Stimulated activated CD4-positive, alpha-beta T cell treated with anti-CD3 and anti-CD28 coated beads, Interleukin-4, amount 100 ng/mL, for 4 hours (primary cell): ENCODE measurements at places on chromosomes 13 and 19.

- DNase-seq = no peak
Observed at GRCh38 chr19:4300589-4300988, 1.6 kb downstream of the TMIGD2 start.

DNA sequence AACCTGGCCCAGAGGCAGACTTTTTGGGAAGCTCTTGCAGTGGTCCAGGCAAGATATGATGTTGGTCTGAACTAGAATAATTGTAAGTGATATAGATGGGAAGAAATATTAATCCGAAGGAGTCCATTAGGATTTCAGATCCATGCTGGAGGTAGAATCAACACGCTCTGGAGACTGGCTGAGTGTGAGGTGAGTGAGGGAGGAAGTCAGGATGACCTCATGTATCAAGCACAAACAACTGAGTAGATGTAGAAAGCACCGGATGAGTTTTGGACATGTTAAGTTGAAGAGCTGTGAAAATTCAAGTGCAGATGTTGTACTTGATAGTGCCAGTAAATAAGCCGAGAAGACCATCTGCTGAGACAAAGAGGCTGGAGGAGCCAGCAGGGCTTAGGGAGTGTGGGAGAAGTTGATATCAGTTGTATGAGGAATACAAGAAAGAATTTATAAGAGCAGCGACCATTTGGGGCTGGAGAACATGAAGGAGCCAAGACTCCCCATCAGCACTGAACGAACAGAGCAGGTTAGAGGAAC, 5.3 kb upstream of the CNMD start:
- no peak for DNase-seq

DNA sequence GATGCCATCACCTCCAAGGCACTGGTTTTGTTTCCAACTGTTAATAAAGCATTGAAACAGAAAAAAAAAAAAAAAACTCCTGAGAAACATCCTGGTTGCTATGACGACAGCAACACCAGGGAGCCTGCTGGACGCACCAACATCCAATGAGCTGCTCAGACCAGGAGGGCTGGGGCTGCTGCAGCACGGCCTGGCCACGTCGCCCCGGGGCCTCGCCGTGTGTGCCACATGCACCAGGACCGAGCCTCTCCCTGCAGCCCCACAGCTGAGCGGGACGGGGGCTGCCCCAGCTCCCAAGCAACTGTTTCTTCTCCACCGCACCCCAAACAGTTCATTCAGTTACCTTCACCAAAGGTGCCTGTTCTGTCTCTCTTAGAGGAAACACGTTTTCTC, 54.5 kb downstream of the RASA3 start:
- DNase-seq = no peak

DNA sequence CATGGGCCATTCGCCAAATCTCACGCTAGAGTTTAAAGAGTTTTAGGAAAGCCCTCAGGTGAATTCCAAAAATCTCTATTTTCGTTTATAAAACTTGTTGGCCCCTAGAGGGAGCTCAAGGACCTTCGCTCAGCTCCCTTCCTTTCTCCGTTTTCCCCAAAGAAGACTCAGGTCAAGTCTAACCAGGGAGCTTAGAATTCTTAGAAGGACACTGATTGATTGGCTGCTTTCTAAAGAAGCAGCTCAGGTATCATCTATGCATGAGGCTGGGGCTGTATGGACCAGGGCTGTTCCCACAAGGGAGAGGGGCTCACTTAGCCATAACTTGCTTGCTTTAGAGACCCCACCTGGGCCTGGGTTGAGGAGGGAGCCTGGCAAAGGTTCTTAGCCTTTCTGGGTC, 20.5 kb downstream of the DZIP1 start:
- DNase-seq = no peak

- DNase-seq = no peak
Observed at GRCh38 chr19:3268326-3268725, 43.9 kb downstream of the CELF5 start.

DNA sequence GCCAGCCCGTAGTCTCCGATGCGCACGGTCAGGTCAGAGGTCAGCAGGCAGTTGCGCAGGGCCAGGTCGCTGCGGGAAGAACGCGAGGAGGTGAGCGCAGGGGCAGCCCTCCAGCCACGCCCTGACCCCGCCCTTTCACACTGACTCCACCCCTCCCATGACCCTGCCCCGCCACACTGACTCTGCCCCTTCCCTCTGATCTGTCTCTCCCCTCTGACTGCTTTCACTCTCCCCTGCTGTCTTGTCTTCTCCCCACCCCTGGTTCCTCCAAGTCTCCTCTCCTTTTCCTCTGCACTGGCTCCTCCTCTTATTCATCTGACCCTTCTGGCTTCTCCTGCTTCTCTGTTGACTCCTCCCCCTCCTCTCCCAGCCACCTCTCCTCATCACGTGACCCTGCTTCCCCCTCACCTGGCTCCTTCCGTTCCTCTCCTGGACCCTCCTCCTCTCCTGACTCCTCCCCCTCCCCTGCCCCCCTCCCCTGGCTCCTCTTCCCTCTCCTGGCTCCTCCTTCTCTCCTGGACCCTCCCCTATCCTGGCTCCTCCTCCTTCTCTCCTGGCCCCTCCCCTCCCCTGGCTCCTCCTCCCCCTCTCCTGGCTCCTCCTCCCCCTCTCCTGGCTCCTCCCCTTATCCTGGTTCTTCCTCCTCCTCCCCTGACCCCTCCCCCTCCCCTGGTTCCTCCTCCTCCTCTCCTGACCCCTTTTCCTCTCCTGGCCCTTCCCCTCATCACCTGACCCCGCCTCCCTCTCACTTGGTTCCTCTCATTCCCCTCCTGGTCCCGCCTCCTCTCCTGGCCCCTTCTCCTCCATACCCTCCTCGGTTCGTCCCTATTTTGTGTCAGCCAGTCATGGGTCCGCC, 9.9 kb downstream of the LMTK3 start:
- DNase-seq = peak; percentile 73

DNA sequence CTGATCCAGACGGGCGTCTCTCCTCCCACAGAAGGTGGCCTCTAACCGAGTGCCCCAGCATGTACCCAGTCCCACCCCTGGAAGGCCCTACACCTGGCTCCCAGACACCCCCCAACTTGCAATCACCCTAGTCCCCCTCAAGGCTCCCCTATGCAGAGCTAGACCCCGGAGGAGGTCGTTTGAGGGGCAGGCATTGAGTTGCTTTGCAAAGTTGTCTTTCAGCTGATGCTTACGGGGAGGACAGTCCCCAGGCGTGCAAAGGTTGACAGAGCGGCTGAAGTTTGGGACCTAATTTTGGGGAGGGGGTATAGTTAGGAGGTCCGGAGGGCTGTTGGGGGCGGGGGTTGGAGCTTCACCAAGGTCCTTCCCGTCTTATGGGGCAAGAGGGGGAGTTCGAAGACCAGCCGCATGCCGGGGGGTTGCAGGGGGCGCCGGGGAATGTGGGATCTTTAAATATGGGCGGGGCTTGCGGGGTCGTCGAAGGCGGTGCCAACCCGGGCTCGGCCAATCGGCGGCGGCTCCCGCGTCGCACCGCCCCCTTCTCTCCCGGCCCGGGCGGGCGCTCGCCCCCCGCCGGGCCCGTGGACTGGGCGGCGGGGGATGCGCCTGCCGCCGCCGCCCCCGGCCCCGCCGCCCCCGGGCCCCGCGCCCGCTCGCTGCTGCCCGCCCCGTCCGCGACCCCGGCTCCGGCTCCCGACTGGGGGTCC, at the start of gene KCNN1:
TSS of gene KCNN1 (plus strand) at position 558 of the 707 bp plus-strand sequence. CDS start 6,782 bp downstream, outside the sequence.
- DNase-seq = no peak

DNA sequence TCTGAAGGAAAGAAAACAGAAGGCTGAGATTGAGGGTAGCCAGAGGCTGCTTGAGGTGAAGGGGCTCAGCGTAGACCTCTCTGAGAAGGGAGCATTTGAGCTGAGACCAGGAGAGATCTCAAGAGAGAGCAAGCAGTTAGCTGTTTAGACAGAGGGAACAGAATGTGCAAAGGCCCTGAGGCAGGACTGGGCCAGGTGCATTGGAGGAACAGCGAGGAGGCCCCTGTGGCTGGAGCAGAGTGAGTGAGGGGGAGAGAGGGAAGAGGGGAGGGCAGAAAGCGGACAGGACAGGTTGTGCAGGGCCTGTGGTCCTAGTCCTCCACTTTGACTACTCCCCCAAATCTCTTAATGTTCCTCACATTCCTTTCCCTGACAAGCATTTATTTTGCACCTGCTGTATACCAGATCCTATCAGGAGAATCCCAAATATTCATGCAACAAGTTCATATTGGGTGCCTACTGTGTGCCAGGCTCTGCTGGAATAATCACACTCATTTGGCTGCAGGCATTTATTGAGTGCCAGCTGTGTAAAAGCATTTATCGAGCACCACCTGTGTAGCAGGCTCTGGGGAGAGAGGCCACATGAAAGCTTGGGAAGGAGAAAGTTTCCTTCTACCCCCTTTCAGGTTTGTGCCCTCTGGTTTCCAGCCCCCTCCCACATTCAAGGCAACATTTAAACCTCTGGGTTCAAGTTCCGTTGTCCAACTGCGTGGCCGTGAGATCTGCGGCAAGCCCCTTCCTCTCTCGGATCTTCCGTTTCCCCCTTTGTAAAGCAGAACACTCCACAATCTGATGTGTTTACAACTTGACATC, 36.5 kb downstream of the NFIC start:
- no peak for DNase-seq

GRCh38 chr19:12064590-12065538, at the start of gene ZNF844:
Gene ZNF844, plus strand, starts transcription at chr19:12064731. Its CDS starts 143 bp downstream, at chr19:12064874.
- peak; percentile 67 for DNase-seq

DNA sequence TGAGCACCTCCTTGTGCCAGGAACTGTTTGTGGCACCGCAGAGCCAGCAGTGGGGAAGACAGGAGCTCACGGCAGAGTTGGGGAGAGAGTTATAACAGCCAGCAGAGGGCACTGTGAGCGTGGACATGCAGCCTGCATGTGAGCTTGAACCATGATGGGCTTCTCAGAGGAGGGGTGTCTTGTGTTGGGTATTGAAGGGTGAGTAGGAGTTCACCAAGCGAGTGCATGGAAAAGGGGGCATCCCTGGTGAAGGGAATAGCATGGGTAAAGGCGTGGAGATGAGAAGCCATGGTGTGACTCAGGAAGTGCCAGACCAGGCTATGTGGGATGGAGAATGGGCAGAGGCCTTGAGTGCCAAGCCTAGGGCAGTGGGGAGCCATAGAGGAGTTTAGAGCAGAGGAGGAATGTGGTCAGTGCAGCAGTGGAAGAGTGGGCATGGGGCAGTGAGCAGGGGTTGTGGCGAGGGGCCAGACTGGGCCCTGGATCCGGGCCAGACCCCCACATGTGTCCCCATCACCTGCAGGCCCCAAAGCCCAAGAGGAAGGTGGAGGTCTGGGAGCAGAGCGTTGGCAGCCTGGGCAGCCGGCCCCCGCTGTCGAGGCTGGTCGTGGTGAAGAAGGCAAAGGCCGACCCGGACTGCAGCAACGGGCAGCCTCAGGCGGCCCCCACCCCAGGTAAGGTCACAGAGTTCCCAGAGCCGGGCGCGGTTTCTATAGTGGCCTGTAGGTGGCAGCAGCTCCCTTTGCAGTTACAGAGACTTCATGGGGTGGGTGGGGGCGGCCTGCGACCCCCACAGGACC, 11.8 kb upstream of the SHD start:
- DNase-seq = peak; percentile 48

GRCh38 chr19:43658001-43658400, 12.0 kb downstream of the PLAUR start:
- no peak for DNase-seq

DNA sequence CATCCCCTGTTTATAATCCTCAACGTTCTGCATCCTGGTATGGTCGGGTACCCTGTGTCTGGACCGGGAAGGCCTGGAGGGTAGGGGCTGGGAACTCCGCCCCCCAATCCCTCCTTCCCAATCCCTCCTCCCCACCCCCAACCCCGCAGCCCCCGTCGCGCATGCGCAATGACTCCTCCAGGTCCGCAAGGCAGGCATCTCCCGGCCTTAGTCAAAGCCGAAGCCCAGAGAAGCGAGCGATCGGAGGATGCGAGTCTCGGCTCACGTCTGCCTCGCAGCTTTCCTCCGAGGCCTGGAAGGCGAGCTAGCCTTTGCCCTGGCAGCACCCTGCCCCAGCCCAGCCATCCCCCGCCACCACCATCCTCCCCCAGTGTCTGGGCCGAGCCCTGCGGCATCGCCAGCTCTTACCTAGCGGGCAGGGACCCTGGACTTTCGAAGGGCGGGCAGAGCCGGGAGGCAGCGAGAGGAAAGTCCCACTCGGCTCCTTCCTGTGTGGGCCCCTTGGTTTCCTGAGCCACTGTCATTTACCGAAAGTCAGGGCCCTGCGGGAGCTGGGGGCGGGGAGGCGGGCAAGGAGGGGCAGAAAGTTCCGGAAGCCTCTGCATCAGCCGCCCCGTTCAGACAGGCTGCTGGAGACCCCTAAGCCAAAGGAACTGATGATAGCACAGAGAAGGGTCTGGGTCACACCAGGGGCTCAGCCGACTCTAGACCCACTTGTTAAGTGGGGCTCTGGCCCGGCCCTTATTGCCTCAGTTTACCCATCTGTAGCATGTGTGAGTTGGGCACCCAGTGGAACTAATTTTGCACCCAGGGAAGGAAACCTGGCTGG, at the start of gene JAK3:
TSS of gene JAK3 (minus strand) at position 445 of the 829 bp plus-strand sequence. CDS start 3,565 bp downstream, outside the sequence.
- peak; percentile 91 for DNase-seq
